ENCODE measurements at places on chromosomes 13 and 19.

DNA sequence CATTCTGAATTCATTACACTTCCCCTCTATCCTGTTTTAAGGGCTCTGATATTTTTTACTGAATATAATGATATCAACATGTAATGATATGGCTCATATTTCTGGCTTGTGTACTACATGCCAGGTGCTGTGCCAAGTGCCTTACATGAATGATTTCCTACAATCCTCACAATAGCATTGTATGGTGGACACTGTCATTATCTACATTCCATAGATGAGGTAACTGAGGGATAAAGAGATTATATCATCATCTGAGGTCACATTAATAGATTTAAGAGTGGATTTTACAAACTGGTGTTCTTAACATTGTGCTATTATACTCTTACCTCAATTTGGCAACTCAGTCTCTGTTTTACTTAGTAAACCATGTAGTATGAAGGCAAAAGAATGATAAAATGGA is 502.0 kb downstream of the LIG4 start:
- no peak for DNase-seq

DNA sequence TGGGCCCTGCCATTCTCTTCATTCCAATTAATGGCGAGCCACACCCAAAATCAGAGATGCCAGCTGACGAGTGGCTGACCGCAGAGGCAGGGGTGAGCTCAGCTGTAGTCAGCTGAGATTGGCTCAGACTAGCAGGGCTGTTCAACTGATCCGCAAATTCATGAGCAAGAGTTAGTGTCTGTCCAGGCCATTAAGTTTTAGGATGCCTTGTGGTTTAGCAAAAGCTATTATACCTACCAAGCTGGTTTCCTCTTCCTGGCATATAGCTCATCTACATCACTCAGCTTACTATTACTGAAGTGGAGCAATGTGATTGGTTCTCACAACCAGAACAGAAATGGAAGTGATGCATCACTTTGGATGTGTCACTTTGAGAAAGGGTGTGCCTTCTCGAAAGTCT is 148.7 kb downstream of the NALCN start:
- peak; percentile 45 for DNase-seq

DNA sequence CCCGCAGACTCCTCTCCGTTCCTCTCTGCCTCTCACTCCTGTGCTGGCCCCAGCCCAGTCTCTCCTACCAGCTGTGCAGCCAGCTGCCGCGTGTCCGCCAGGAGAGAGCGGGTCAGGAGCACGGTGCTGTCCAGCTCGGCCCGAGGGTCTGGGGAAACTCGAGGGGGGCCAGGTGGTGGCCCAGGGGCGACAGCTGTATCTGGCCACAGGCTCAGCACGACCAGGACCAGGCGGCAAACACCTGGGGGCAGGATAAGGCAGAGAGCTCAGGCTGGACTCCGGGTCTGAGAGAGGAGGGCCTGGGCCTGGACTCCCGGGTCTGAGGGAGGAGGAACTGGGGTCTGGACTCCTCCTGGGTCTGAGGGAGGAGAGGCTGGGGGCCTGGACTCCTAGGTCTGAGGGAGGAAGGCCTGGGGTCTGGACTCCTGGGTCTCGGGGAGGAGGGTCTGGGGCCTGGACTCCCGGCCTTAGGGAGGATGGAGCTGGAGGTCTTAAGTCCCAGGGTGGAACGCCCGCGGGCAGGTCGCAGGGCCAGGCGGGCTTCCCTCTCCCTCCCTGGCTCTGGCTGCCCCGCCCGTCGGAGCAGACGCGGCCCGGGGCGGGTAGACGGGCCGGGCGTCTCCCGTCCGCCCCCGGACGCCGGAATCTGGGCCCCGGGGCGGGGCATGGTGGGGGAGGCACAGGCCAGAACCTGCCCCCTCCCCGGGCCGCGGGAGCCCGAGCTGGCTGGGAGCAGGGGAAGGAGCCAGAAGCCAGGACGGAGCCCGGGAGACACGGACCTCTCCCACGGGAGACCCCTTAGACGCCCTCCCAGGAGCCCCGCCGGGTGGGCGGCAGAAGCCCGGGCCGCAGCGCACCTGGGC is 1.3 kb downstream of the IL11 start:
- no peak for DNase-seq

DNA sequence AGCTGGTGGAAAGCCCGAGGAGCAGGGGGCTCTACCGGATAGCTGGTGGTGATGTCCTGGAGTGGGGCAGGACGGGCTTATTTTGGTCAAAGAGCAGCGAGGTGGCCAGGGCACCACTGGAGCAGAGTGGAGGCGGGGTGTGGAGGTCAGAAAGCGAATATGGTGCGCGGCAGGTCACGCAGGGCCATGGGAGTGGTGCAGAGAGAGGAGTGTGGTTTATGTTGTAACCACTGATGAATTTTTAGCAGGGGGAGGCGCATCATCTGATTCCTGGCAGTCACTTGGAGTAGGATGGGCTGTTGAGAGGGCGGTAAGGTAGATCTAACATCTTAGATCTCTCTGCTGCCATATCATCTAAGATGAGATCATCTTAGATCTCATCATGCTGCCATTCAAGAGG is 1.4 kb upstream of the ZNF414 start:
- DNase-seq: no peak

- no peak for DNase-seq
These were observed 233.4 kb downstream of the B3GLCT start for GRCh38 chr13:31433207-31433606.

GRCh38 chr19:22882797-22883196 is 50.7 kb downstream of the ZNF723 start:
- no peak for DNase-seq

GRCh38 chr13:45473627-45474026 is 8.9 kb downstream of the COG3 start:
- no peak for DNase-seq

GRCh38 chr13:39321574-39321973 is 281.4 kb downstream of the LHFPL6 start:
- no peak for DNase-seq

DNA sequence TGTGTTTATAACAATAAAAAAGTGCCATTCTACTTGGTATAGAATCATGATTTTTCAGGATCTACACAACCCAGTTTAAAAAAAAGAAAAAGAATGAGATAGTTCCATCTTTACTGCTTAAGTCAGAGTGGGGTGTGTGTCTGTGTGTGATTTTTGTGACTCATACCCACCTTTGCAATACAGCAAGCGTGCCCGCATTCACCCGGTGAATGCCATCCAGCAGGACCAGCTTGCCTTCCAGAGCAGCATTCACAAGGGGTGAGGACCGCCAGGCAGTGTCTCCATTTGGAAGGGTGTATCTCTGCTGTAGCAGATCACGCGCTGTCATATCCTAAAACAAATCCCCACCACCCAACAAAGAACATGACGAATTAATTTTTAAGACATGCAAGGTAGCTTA is 127.7 kb downstream of the VWA8 start:
- no peak for DNase-seq

DNA sequence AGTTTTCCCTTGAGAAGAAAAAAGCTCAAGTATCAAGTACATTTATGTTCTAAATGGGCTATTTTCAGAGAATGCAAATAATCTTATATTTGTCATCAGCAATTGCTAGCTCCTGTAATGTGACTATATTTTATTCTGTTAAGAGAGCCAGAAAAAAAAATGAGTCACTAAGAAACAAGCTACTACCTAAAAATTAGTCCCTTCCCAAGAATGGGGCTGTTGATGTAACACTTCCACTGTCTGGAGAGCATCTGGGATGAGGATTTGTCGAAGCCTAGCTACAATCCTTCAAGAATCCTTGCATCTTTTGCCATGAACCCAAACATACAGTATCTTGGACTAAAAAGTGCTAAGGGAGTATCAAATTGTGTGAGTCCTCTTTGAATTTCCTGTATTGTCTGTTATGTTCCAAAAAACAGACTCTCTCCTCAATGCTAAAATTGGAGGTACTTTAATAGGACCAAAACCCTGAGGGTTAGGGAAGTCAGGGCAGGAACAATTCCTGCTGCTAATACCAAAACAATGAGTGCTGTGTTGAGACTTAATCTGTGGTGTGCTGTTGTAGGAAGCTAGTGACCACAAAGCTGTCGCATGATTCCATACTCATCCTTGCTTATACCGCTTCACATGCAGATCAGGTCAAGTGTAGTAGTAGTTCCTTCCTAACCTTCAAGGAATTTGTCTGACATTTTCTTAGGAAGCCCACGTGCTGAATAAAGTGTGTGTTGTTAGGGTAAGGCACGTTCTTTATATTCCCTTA is 4.9 kb upstream of the ZC3H13 start:
- DNase-seq: no peak

DNA sequence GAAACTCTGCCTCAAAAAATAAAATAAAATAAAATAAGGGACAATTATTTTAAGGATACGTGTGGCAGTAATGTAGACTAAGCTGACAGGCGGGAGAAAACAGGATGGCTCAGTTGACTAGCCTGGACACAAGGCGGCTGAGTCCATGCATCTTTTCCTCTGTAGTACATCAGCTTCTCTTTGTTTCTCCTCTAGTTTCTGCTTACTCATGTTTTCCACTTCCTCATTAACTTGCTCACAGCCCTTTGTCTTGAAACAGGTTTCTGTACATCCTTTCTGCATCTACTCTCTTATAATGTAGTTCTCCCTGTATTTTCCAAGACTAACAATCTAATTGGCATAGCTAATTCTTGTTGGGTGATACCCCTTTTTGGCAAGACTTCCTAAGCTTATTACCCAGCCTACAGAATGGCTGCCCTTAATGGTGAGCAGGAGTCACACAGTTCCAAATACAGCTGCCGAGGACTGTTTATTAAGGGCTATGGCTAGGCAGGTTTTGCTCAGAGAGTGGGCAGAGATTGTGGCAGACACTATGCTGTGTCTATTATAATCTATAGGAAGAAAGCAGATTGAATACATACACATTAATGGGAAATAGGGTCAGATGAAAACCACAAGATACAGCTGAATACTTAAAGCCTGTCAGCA is 58.7 kb upstream of the KLF5 start:
- peak; percentile 72 for DNase-seq

- no peak for DNase-seq
These were observed 300.1 kb downstream of the COG6 start for GRCh38 chr13:39955560-39955959.

- DNase-seq: no peak
These were observed 127.8 kb upstream of the UBL3 start for GRCh38 chr13:29978211-29978610.

- no peak for DNase-seq
These were observed 10.6 kb downstream of the CAPN12 start for GRCh38 chr19:38733493-38734175.

- no peak for DNase-seq
These were observed 389.4 kb downstream of the RFC3 start for GRCh38 chr13:34207334-34207733.

- DNase-seq: no peak
These were observed 554.1 kb upstream of the MIR17HG start for GRCh38 chr13:90793261-90793820.

GRCh38 chr19:40763963-40764362 is 11.4 kb upstream of the MIA start:
- no peak for DNase-seq

DNA sequence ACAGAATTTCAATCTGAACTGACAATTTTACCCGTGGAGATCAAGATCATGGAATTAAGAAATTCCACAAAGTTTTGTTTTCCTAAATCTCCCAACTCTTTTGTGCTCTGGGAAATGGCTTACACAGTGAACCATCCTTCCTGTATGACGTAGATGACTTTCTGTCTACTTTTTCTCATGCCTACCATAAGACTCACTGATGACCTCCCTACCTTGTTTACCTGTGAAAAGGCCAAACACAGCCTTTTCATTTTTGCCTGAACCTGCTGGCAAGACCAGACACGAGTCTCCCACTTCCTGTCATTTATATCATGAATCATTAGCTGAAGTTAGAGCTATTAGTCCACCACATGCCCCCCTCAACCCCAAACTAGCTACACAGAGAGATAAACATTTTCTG is 4.6 kb upstream of the KBTBD6 start:
- DNase-seq: peak; percentile 99

DNA sequence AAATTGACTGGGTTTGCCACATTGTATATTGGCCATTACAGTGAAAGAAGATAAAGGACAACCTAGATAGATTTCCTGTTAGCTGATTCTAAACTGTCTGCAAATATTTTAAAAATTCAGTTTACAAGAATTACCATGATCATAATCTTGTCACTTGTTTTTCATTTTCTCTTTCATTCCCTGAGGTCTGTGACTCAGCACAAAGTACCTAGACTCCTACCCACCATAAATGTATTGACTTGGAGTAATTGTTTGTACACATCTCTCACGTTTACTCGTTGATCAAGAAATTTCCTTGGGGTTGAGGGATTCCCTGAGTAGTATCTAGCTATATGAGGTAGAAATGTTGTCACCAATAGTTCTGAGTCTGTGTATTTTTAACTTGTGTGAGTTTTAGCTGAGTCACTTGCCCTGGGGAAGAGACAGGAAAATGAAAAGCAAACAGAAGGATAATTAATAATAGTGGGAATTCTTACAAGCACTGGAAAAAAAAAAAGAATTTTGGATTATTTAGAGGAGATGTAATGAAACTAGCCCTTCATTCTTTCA is 299.2 kb upstream of the DACH1 start:
- no peak for DNase-seq

DNA sequence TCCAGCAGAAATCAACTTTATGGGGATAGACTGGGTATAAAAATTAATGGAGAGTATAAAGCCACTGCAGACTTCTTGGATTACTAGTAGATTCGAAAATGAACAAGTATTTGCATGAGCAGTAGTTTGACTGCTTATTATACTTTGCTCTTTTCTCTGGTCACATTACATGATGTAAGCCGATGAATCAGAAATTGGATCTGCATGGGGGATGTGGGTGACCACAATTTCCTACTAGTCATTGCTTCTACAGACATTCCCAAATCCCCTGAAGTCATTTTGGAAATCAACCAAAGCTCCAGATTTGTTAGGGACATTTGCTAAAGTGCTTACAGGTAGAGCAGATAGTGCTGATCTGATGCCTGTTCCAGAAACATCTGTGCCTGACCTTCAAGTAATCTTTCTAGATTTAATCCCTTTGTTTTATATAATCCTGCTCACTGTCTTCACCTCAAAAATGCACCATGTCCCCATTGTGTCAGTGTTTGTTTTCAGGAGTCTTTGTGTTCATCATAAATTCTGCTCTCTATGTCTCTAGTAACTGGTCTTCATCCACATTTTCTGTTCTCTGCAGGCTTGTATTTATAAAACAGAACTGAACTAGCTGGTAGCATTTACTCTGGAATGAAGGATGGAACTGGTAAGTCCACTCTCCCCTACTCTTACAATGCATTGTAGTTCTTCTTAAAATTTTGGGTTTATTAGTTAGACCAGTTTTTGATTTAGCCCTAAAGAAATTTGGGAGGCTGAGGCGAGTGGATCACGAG is 201.5 kb upstream of the CSNK1A1L start:
- peak; percentile 84 for DNase-seq

- DNase-seq: no peak
These were observed 109.8 kb upstream of the MLNR start for GRCh38 chr13:49110122-49110912.

- no peak for DNase-seq
These were observed 1.7 kb downstream of the TSC22D1 start for GRCh38 chr13:44574466-44574855.

GRCh38 chr13:20351281-20352022 is 119.3 kb upstream of the GJB6 start:
- DNase-seq: peak; percentile 67

All from epithelial cell of prostate (primary cell).